GM12865 (cell line): ENCODE measurements at places on chromosomes 4 and X.

- DNase-seq: no peak
These were observed 589.1 kb downstream of the TRIML1 start for GRCh38 chr4:188728359-188728758.

DNA sequence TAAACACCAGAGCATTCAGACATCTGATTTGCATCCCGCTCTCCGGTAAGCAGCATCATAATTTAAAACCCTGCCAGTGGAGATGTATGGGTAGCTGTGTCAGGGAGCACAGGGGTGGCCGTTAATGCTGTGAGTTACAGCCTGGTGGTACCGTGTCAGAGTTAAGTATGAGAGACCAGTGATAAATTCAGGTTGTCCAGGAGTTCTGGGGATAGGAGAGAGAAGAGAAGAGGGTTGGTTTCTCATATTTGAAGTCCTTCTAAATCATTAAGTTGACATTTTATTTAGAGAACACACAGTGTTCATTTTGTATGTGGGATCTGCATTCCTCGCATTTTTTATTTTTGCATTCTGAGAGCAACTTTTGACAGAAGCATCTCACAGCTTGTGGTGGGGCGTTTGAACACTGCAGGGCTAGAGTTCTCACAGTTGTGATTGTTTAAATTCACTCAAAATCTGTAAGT, 157.6 kb downstream of the DCLK2 start:
- DNase-seq: no peak

DNA sequence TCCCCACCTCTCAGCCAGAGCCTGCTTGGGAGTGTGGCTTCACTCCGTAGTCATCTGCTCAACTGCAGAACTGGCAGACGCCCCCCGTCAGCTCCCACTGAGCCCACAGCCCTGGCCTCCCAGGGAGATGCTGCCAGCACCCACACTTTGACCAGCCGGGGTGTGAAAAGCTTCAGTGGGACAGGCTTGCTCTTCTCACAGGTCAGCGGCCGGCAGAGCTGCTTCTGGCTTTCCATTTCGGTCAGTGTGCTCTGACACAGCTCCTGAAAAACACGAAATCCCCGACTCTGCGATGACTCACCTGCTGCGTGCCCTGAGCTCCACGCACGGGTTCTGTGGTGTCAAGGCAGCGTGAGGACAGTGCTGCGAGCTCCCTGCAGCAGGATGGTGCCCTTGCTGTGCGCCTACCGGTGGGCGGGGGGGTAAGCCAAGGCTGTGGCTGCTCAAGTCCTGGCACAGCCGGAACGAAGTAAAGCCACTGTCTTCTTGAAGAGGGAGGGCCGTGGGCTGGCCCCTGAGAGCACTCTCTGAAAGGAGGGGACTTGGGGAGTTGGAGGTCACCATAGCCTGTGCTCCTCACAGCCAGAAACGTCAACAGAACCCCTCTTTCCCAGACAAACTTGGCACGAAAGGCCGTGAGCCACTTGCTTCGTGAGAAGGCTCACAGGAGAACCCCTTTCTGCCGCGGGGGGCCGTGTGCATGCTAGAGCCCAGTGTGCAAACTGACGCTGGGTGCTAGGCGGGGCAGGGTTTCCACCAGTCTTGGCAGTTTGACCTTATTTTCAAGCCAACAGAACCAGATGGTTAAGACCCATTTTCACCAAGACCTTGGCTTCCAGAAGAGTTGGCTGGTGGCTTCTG, 23.6 kb downstream of the NOP14 start:
- DNase-seq: peak; percentile 29

DNA sequence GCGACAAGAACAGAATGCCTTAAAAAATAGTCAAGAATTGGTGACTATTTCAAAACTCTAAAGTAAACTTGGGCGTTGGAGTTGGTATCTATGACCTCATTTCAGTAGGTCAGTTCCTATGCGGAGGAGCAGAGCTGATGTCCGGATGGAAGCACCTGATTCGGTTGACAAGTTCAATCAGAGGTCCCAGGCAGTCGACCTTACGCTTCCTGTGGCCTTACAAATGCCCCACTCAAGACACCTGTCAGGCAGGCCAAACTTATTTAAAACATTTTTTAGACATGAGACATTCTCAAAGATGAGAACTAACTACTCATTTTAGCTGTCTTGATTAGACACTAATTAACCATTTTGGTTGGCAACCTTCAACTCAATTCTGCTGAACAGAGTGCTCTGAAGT, 137.7 kb upstream of the ADAMTS3 start:
- no peak for DNase-seq

DNA sequence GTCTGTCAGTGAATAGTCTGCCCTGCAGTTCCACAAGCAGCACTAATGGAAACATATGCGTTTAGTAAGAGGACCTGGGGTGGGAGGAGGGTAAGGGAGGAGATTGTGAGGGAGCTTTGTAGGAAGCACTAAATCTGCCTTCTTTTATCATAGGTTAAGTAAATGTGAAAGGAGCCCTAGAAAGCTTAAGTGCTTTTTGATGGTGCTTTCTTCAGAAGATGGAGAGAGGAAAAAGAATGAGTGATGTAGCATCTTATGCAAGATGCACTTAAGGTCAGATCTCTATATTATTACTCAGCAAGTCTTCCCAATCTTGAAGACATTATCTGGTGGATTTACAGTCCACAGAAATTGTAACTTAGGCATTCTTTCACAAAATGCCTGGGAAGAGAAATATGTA, 322.7 kb downstream of the PDHA2 start:
- DNase-seq: no peak

DNA sequence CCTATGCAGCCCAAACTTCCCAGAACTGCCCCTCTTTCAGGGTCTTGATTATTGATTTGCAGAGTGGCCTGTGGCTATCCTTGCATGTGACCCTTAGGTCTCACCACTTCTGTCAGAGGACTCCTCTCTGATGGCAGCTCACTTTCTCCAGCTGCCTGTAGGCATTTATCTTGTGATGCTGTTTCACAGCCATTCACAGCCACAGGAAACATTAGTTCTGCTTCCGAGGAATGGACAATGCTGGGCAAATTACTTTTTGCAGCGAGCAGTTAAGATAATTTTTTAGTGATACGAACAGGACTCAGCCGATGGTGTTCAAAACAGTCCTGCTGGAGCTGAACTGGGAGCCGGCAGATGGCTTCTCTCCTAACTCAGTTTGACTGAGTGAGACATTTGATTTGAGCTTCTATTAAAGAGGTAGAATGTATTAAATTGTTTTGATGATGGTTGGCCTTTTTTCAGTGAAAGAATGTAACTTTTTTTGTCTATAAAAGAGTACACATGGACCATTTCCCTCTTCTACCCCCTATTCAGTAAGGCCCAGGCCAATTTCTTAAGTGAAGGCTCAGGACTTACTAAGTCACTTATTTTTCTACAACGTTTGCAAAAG, 58.4 kb upstream of the TMEM150C start:
- DNase-seq: no peak

- DNase-seq: no peak
These were observed 77.3 kb downstream of the DCAF8L1 start for GRCh38 chrX:27903960-27904359.

GRCh38 chr4:8439914-8440491, 520 bp downstream of the ACOX3 start:
- DNase-seq: peak; percentile 61

- no peak for DNase-seq
These were observed 5.4 kb downstream of the TMPRSS11F start for GRCh38 chr4:68124262-68124661.

- no peak for DNase-seq
These were observed 46.9 kb upstream of the SYTL5 start for GRCh38 chrX:37959212-37960021.

DNA sequence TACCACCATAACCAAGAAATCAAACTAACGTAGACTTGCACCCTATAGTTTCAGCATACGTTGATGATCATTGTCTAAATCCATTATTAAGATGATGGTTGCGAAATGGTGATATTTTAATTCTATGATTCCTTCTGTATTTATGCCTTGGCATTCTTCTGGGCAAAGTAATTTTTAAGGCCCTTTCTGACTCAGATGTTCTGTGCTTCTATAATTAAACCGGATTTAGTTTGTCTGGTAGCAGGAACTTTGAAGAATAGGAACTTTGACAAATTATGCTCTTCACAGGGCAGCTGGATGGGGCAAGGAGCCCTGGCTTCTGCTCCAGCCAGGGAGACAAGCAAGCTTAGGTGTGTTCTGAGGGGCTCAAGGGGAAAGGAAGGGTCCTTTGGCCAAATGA, 23.8 kb upstream of the PLAC1 start:
- DNase-seq: no peak

- no peak for DNase-seq
These were observed 30.5 kb downstream of the DOCK11 start for GRCh38 chrX:118526149-118526548.

DNA sequence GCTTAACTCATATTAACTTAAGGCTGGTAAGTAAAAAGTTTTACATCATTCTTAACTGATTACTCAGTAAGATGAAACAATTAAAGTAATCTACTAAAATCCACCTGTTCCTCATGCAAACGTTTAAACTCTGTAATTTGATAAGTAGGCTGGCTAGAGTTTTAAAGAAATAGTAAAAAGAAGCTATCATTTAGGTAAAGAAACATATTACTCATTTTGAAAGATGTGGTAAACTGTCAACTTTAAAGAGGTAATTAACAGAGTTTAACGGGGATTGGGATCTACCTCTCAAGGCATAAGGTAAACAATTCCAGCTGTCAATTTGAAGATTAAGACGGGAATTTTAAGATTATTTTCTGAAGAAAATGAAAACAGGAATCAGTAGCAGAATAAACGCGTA, 9.8 kb downstream of the GNPDA2 start:
- no peak for DNase-seq

GRCh38 chrX:50721764-50722521, 92.1 kb downstream of the SHROOM4 start:
- no peak for DNase-seq

GRCh38 chrX:70423936-70424675, 992 bp downstream of the GDPD2 start:
- no peak for DNase-seq

DNA sequence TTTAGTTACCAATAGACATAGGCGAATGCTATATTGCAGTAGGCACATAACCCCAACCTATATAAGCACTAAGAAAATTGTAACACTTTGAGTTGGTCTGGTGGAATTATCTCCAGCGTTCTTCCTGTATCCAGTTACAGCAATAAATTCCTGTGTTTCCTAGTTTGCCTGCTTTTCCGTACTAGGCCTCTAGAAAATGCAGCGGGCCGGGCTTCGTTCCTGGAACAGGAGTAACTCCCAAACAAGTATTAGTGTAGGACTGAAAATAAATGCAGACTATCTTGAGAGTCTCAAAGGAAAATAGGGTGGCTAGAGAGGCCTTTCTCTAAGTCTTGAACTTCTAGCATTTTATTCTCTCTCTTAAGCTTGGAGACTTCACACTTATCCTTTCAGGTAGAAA, 159.8 kb downstream of the OR13H1 start:
- no peak for DNase-seq

- DNase-seq: no peak
These were observed 30.4 kb downstream of the TAF1 start for GRCh38 chrX:71396576-71396975.

GRCh38 chr4:161856711-161857326, 307.0 kb downstream of the FSTL5 start:
- no peak for DNase-seq

DNA sequence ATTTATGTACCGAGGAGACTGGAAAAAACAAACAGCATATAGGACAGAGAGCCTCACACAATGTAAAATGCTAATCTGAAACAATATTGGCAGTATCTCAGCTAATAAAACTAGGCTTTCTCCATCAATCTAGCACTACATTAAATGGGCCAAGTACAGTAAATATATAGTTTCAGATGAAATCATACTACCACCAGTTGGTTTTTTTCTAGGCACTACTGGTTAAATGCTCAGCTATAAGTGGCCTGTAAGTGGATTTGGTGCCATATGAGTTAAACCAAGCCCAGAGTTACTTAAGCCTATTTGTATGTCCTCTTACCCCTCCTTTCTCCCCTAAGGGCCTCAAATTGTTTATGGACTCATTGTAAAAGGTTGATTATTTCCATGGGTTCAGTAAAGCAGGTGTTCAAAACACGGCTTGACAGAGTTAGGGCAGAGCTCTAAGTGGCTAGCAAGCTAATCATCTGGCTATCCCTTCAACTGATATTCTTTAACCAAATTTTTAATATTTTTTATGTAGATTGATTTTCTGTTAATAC, 57.5 kb downstream of the FAM13A start:
- no peak for DNase-seq

DNA sequence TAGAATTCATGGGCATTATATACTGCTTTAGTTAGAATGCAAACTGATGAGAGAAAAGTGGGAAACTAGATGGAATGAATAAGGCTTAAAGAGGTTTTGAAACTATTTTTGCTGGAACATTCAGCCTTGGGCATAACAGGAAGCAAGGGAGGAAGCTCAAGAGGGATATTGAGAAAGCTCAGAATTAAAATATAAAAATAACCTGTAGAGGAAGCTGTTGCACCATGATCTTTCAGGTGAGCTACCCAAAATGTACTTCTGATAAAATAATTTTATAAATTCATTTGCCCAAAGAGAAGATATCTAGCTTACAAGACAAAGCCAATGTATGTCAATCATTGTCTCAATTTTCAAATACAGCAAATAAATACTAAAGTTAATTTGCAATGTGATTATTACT, 11.3 kb downstream of the GC start:
- DNase-seq: no peak

DNA sequence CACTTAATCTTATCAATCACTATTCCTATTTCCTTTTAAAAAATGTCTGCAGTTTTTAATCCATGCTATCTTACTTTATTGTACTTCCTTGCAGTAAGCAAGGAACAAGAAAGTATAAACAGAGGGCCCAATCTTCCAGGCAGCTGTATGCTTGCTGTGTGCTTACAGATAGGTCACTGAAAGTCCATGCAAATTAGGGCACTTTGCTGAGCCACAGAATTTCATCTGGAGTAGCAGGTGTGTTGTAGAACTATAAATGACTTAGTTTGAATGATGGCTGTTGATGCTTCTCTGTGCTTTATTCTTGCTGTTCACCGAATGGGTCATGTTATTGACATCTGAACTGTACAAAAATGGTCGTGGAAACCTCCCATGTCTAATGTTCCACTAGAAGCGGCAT, 154.6 kb downstream of the ATOH1 start:
- DNase-seq: peak; percentile 72

GRCh38 chrX:153521034-153521433, 3.6 kb downstream of the ATP2B3 start:
- DNase-seq: no peak

GRCh38 chrX:71650333-71650969, 16.9 kb upstream of the LOC101059915 start:
- DNase-seq: peak; percentile 71

DNA sequence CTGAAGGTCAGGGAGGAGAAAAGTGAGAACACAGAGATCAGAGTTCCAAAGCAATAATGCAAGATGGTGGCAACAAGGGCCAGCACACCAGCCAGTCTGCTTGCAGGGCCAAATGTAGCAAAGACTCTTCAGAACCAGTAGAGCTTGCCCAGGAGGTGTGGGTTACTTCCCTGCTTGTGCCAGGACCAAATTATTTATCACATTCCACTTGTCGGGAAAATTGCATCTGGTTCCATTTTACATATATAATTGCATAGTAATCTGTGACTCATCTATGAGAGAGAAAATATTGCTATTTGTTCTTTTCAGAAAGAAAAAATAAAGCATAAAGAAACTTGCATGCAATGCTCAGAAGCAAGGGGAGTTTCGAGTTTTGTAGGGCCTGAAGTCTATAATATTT, 41.4 kb downstream of the MAML3 start:
- no peak for DNase-seq
